NCI-H748 treated with DMSO at 0.1 percent for 48 hours (cell line): ENCODE measurements at places on chromosomes 11 and 22.
A peak's percentile ranks its signal among the peaks of the same experiment; 100 is the strongest.

DNA sequence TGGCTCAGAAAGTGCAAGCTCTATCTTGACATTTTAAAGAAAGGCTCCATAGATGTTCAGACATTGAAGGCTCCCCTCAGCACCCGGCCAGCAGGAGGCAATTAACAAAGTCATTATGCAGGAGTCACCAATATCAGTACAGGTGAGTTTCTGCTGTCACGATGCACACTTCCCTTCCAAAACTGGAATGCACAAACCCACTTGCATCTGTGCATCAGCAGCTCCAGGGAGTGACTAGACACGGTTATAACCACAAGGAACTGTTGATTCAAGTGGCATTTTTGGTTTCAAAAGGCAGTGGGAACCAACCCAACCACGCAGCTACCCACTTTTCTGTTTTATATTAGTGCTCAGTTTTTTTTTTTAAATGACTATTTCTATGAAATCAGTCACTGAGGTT, 293.9 kb upstream of the NARS2 start:
- DNase-seq = no peak

GRCh38 chr22:26592421-26592891, 2.5 kb upstream of the TPST2 start:
- DNase-seq = no peak

DNA sequence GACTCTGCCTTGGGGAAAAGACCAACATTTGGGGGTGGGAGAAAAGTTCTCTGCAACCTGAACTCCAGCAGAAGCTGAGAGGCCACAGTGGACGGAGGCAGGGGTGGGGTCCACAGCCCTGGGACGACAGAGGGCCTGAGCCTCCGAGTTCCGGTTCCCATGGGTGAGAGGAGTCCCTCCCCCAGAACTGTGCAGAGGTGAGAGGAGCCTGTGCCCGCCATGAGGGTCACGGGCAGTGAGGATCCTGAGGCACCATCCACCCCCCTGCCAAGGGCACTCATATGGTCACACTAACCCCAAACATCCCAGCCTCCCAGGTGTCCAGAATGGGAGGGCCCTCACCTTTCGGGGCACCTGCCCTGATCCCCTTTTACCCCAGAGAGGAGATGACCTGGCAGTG, 30.5 kb downstream of the KIAA0930 start:
- no peak for DNase-seq

DNA sequence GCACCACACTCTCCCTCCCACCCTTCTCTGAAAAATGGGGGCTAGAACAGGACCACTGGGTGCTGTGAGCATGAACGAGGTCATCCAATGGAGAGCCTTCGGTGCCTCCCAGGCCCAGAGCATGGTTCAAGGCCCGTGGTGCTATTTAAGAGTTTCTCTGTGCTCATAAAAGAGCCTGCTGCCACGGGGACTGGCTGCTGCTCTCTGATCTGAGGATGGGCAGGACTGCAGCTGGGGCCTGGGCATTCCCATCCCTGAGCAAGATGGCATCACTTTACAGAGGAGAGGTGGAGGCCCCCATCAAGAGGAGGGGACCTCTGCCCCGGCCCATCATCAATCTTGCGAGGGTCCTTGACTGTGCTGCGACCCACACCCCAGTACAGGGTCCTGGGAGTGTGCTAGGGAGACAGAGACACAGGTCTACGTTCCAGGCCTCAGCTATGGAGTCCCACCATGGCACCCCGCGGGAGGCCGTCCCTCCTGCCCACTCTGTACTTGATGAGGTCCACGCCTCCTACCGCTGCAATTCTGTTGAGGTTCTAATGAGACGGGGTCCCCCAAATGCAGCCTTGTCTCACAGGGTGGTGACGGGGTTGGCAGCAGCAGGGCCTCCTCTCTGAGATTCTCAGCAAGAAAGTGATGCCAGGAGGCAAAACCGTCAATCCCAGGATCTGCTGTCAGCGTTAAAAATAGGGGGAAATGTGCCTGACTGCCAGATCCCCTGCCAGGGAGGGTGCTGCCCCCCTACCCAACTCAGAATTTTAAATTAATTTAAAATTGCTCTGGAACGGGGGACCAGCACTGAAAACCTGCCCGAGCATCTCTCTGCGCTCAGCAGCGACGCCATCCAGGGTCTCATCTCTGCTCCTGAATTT, 405.4 kb downstream of the SHANK2 start:
- DNase-seq = no peak

- no peak for DNase-seq
Observed at GRCh38 chr11:82831364-82831763, 68.9 kb downstream of the PRCP start.

- DNase-seq = no peak
Observed at GRCh38 chr11:72234920-72235319, 9.1 kb downstream of the PHOX2A start.

DNA sequence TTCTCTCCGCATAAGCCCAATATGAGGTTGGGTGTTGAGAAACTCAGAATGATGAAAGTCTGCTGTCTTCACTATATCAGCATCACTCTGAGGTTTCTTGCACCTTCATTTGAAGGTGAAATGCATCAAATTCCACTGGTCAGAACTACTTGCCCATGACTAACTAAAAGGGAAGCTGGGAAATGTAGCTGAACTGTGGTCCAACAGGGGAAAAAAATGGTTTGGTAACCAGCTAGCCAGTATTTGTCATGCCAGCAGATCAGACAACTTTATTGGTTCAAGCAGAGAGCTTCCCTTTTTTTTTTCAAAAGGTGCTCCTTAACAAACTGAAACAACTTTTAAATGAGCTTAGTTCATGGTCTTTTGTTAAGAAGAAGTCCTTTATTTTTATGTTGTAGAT, 14.2 kb upstream of the PIK3C2A start:
- DNase-seq = no peak

- DNase-seq = no peak
Observed at GRCh38 chr11:111795334-111795985, 29.3 kb upstream of the PPP2R1B start.

- no peak for DNase-seq
Observed at GRCh38 chr22:43526946-43527345, 115.1 kb downstream of the MPPED1 start.

DNA sequence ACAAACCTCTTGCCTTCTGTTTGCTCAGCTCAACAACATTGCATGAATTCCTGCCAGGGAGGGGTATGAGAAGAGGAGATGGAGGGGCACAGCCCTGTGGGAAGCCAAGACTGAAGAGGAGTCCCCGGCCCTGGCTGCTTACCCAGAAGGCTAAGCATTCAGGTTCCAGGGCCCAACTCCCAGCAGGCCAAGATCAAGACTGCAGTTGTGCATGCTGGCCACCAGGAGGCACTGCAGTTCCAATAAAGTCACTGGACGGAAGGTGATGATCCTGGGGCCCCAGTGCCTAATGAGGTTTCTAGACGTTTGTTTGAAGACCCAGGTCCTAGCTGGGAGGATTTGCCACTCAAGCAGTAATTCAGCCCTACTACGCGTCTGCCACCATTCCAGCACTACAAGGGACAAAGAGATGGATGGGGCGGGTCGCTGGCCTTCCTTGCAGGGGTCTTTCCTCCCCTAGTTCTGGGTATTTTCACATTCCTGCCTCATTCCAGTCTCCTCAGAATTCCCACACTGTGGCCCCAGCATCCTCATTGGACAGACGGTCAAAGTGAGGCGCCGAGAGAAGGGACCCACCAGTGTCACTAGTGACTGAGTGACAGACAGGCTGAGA, 23.6 kb downstream of the ALX4 start:
- DNase-seq = peak; percentile 24

- DNase-seq = no peak
Observed at GRCh38 chr11:11416502-11416901, 63.5 kb upstream of the CSNK2A3 start.

DNA sequence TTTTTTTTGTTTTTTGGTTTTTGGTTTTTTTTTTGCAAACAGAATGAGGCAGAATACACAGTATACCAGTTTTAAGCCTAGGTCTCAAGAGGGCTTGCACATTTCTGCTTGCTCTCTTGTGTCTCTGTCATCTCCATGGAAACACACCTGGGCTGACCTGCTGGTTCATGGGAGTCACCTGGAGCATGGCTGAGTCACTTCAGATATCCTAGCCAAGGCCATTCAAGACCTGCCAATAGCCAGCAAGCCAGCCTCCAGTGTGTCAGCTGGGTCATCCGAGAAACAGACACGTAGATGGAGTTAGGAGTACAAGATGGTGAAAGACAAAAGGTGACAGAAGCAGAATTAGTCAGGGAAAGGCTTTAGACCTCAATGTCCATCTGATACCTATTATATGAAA, 124.2 kb upstream of the SEZ6L start:
- DNase-seq = no peak

DNA sequence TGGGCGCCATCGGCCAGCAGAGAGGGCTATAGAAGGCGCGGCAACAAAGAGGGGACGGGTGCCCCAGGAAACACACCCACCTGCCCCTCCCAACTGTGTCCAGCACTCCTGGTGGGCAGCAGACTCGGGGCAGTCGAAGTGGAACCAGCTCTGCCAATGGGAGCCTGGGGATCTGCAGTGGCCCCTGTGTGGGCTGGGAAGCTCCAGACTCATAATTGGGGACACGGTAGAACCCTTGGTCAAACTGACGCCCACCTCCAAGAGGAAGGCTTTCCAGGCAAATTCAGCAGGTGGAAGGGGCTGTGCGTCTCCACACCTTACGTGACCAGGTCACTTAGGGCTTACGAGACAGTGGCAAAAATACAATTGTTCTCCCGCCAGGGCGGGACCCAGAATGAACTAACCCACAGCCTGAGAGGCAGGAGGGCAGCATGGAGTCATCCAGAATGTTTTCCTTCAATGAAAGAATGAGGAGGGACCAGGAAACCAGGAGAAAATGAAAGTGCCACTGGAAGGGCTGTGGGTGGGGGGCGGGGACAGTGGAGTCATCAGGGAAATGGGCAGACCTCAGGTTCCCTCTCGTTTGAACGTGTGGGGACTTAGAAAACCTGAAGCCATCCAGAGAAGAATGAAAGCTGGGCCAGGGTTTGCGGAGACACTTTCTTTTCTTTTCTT, 53.2 kb upstream of the SHANK2 start:
- no peak for DNase-seq

DNA sequence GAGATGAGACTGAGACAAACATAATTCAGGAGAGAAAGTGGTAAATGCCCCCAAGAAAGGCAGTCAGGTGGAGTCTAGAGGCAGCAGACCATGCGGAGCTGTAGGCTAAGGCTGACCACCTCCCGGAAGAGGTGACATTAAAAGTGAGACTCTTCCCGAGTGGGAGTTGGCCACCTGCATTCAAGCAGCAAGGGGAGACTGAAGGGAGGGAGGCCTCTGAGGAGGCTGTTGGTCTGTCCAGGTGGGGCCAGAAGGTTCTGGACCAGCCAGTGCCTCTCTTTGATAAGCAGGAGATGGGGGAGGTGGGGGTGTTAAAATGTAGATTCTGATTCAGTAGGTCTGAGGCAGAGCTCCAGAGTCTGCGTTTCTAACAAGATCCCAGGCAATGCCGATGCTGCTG, 37.5 kb downstream of the CD6 start:
- DNase-seq = no peak

DNA sequence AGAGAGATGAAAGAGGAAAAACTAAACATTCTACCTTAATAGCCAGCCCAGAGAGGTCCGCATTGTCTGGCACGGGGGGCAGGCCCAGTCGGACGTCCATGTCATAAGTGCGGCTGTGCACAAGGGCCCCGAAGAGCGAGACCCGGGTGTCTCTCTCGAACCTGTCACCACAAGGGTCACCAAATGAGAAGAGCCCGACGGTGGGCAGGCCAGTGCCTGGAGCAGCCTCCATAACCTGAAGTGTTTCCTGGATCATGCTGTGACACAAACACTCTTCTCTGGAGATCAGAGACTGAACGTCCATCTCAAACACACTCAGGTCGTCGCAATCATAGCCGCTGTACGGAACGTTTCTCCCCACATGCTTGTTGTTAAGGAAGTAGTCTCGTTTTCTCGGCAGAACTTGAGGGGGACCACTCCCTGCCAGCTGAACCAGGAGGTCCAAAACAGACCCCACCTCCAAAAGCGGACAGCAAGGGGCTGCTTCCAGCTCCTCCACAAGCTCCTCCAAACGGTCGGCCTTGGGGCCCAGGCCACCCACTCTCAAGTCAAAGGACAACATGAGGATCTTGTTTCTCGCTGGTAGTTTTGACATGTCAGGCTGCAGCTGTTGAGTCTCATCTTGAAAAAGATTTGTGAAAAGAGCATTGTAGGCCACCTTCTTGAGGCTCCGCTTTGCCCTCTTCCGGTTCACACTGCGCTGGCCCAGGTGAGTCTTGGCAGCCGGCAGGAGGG, 971 bp downstream of the TUBGCP6 start:
- DNase-seq = no peak

GRCh38 chr11:113184498-113184897, 129.9 kb upstream of the TTC12 start:
- no peak for DNase-seq

- DNase-seq = no peak
Observed at GRCh38 chr11:73946798-73947458, 3.9 kb upstream of the DNAJB13 start.
